Stimulated activated CD4-positive, alpha-beta T cell treated with anti-CD3 and anti-CD28 coated beads, TNF-alpha, amount 100 ng/mL, for 24 hours (primary cell): ENCODE measurements at places on chromosomes 6 and 20.

DNA sequence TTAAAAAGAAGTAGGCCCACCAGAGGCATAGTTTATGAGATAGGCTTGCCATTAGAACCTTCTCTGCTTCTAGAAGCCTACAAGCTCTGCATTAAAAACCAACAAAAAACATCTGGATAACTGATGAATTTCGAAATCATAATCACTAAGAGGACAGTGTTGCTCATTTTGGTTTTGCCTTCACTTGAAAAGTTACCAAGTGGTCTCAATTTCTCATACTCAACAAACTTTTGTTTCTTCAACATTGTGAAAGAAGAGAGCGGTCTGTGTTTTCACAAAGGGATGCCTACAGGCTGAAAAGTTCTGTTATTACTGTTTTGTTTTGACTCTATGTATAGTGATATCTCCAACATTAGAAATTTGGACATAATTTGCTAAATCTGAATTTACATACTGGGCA, 98.9 kb downstream of the PDSS2 start:
- no peak for DNase-seq

- no peak for DNase-seq
These were observed 23.5 kb downstream of the CARMIL1 start for GRCh38 chr6:25302677-25303128.

DNA sequence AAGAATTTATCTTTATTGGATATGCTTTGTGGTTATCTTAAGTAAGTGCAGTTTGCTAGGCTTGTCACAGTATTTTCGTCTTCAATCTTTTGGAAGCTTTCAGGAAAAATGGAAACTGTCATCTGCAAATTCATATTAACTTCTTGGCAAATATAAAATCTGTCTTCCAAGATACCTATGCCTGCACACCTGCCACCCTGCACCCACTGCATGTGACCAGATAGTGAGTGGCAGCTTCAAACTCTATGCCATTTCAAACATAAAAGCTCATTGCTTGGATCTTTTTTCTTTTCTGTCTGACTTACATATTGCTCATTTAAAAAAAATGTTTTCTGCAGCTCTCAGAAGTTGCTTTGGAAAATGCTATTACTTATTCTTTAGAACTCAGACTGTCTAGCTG, 14.1 kb downstream of the OPRM1 start:
- no peak for DNase-seq

DNA sequence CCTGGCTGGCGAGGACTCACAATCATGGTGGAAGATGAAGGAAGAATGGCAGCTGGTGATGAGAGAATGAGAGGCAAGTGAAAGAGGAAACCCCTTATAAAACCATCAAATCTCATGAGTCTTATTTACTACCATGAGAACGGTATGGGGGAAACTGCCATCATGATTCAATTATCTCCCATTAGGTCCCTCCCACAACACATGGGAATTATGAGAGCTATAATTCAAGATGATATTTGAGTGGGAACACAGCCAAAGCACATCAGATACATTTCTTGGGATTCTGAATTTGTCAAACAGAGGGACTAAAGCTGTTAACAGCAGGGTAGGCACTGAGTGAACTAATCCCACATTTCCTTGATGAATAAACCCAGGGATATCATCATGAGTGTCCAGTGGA, 116.2 kb upstream of the PLCB4 start:
- no peak for DNase-seq

DNA sequence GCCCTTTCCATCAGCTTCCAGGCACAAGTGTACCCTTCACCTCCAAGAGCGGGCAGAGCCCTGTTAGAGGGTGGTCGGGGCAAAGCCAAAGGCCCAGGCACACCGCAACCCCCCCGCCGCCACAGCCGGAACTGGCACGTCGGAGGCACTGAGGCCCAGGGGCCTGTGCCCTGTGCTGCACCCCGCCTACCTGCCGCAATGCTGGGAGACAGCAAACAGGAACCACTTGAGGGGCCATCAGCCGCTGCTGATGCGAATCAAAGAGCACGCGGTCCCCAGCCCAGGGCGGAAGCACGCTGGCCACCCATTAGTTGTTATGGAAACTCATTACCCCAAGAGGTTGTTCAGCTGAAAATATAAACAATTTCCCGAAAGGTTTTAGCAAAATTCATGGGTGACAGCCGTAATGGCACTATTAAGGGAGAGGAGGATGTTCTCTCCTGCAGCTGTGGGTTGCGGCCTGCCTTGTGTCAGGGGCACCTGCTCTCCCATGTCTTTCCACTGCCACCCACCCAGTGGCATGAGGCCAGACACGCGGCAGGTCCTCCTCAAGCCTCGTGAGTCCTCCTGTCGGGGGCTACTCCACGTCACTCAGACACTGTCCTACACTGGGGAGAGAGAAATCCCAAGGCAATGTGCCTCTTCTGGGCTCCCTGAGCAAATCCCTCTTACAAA, 65.3 kb downstream of the EDN3 start:
- no peak for DNase-seq

GRCh38 chr6:46210294-46210693, 39.5 kb upstream of the ENPP5 start:
- no peak for DNase-seq

- no peak for DNase-seq
These were observed 85.9 kb upstream of the PRSS16 start for GRCh38 chr6:27161603-27161945.

DNA sequence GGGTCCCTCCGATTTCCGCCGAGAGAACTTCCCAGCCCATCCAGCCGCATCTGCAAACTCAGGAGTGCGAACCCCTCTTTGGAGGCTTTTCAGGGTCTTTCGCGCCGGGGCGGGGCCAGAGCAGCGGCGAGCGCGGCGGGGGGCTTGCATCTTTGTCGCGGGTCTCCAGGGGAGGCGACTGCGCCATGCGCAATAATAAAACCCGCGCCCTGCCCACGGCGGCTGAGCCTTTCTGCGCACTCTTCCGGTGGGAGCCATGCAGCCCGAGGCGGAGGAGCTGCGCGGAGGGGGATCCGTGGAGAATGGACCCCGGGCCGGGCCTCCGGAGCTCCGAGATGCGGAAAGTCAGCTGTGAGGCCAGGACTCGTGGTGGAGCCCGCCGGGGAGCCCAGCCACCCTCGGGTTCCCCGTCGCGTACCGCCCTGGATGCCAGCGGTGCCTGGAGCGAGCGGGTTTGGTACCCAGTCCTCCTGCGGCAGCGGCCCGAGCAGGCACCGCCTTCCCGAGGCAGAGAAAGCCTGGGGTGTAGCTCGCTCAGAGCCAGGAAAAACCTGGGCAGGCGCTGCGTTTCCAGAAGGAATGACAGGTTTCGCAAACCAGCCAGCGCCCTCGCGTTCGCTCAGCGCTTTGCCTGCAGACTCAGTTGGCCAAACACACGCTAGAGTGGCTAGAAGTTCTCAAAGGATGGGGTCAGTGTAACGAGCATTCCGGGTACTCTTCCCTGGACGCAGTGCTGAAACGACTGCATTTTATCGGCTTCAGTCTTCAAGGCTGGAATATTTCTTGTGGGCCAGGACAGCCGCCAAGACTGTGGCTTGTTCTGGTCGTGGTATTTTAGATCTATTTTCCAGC, 1.2 kb downstream of the AKAP12 start:
- DNase-seq, result no peak

GRCh38 chr20:1660246-1660645, 2.7 kb upstream of the SIRPG start:
- DNase-seq, result no peak
